Progenitor cell of endocrine pancreas (in vitro differentiated cells): ENCODE measurements at places on chromosomes 7 and 10. TPM values are rescaled to one million over a fixed set of nuclear protein-coding genes. Genes with fewer than 3 reads are reported as not detected.

DNA sequence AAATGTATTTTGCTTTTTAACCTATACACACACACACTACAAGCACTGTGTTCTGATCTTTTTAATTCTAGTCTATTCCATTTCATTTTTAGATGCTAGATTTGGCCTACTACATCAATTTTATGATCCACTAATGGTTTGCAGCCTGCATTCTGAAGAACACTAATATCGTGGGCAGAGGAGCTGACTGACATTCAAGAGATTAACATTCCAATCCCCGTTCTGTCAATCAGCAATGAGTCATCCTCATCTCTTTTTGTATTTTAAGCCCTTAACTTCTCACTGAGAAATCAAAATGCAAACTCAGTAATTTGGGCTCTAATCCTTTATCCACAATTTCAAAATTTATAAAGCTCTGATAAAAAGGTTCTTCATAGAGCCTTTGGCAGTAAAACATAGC lies 47.1 kb upstream of the GAD2 start:
- no peak for DNase-seq
- H3K27me3 ChIP-seq, result no peaks in the 10 kb centered on the region
- H3K4me3 ChIP-seq, result no peak overlapping the region
- H3K36me3 ChIP-seq, result no peaks in the 10 kb centered on the region
- H3K27ac ChIP-seq, result no peak overlapping the region

GRCh38 chr10:24197263-24197662 lies 11.7 kb upstream of the KIAA1217 start:
- H3K27me3 ChIP-seq, result no peaks in the 10 kb centered on the region
- no peak overlapping the region for H3K4me3 ChIP-seq
- H3K36me3 ChIP-seq, result no peaks in the 10 kb centered on the region
- no peak overlapping the region for H3K27ac ChIP-seq
- peaks cover 14% of the 10 kb centered on the region for H3K4me1 ChIP-seq
- DNase-seq, result no peak

The ZNF316 gene
- total RNA-seq, result 59.6 and 59.7 TPM in 2 replicates

The CCDC172 gene
- not detected in 2 replicates for total RNA-seq

The ACTR3C gene
- 2.3 and 3.3 TPM in 2 replicates for total RNA-seq

The DOCK1 gene
- 77.8 and 81.2 TPM in 2 replicates for total RNA-seq
